ENCODE measurements at places on chromosomes 2 and 18.

DNA sequence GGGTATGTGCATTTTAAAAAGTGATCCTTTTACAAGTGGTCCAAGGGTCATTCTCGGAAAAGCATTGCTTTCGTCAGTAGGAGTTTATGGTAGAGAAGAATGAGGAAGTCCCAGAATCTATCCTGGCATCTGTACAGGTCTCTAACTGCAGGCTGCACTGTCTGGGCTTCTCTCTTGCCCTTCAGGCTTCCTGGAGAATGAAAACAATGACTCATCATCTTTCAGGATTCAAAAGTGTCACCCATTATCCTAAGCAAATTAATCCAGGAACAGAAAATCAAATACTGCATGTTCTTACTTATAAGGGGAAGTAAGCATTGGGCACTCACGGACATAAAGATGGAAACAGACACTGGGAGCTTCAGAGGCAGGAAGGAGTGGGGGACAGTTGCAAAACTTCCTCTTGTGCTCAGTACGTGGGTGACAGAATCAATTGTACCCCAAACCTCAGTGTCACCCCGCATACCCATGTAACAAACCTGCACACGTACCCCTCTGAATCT lies 60.2 kb upstream of the TXNDC2 start:
- DNase-seq, result no peak

- DNase-seq, result no peak
Measured at GRCh38 chr2:101734505-101735165, 37.1 kb downstream of the MAP4K4 start.

- DNase-seq, result no peak
Measured at GRCh38 chr2:173596244-173596643, 241.6 kb downstream of the CDCA7 start.

DNA sequence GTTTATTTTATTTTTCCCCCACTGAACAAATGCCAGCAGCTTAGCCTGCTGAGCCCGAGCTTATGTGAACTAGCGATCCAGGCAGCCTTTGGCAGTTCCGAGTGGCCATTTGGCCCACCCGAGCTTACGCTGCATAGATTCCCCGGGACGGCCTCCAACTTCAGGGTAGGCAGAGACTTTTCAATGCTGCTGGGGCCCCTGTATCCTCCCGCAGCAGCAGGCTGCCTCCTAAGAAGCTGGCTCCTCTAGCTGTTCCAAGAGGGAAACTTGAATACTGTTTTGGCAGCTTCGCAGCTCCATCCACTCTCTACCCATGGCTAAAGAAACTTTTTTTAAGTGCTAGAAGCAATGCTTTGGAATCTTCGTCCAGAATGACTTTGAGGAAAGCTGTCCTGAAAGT lies 295.2 kb downstream of the SS18 start:
- no peak for DNase-seq

DNA sequence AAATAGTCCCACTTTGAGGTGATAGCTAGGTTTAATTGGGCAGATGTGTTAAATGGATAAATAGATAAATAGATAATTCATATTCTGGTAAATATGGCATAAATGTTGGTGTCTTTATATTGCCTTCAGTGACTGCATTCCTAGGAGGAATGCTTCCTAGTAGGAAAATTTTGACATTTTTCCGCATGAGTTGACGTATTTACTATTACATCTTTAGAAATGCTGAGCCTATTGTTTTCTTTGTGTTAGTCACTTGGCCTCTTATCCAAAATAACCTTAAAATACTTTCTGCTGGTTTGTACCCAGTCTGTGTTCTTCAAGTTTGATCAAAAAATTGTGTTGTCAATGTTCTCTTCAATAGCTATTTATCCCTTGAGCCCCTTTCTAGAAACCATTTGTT lies 495.6 kb upstream of the ZEB2 start:
- no peak for DNase-seq

- DNase-seq, result no peak
Measured at GRCh38 chr2:6721395-6721794, 144.3 kb downstream of the CMPK2 start.

GRCh38 chr2:2294183-2294690 lies 36.8 kb downstream of the MYT1L start:
- no peak for DNase-seq

- DNase-seq, result no peak
Measured at GRCh38 chr2:24111407-24111901, 11.7 kb downstream of the PFN4 start.

DNA sequence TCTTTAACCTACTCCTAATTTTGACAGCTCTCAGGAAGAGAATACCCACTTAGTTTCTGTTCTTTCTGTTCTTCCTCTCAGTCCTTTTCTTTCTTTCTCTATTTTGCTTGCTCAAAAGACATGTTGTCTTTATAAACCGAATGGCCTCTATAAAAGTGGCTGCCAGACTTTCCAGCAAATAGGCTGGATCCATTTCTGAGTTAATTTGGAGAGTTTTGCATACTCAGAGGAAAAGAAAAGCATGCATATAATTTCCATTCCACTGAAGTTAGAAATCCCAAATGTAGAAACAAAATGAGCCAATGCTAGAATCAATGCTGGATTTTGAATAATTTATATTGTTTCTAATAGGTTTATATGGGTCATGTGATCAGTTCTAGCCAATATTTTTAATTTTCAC lies 65.9 kb downstream of the FAM124B start:
- no peak for DNase-seq

GRCh38 chr18:21489119-21489750 lies 111.3 kb downstream of the ESCO1 start:
- peak; percentile 14 for DNase-seq

DNA sequence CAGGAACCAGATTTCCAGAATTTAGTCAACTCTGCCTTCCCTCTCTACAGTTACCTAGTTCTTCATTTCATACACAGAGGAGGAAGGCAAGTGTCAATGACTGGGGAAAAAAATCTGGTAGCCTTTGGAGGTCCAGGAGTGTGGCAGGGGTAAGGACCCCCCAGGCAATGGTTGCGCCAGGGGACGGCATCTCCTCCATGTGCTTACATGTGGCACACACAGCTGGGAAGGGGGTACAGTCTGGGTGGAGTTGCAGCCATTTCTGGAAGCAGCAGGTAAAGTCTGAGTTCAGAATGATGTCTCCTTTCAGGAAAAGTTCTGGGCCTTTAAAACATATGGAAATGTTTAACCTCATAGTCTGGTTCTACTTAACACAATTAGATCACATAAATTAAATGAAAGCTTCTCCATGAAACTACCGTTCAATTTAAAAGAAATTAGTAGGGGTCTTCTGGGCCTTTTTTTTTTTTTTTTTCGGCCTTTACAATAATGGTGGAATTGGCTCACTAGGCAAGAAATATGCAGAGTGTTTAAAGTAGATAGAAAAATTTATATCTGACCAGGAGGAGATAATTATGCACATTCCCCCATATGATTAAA lies 153.6 kb upstream of the EPC2 start:
- DNase-seq, result no peak

- DNase-seq, result no peak
Measured at GRCh38 chr2:42567364-42567763, 1.1 kb upstream of the MTA3 start.

DNA sequence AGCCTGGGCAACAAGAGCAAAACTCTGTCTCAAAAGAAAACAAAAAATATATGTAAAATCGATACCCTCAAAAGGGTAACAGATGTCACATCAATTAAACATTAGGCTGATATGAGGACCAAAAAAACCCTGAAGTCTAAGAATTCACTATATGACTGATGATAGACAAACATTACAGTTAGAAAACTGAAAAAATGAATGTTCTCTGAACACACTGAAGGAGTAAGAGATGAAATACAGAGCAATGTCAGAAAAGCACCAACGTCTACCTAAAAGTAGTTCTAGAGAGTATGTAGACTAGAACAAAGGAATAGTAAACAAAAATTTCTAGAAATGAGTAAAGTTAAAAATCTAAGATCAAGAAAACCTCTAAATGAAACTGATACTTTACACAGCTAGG lies 81.9 kb downstream of the SLC66A3 start:
- no peak for DNase-seq

GRCh38 chr2:109563288-109563687 lies 50.5 kb downstream of the SEPTIN10 start:
- no peak for DNase-seq
